Renal pelvis (tissue), 12 donors: ENCODE measurements at places on chromosomes 5 and 9.

DNA sequence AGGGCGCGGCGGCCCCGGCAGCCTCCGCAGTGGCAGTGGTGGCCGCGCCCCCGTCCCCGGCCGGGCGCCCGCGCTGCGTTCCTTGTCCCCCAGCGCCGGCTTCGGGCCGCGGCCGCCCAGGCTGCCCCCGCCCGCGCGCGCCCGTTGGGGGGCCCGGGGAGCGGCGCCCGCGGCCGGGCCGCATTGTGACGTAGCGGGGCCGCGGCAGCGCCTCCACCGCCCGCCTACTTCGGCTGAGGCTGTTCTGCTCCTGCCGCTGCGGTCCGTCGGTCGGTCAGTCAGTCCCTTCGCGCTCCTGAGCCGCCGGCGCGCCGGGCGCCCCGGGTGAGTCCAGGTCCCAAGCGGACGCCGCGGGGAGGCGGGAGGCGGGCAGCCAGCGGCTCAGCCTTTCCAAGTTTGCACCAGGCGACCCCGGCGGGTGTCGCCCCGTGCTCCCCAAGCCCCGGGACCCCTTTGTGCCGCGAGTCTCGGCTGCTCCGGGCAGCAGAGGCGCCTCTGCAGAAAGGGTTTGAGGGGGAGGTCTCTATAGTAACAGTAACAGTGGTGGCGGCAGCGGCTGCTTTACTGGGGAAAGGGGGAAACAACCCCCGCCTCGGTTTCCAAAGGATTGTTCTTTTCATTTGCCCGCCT, at the start of gene SNCAIP:
Gene SNCAIP, plus strand, starts transcription at position 277 of the 630 bp plus-strand sequence. CDS start 78,898 bp downstream, outside the sequence.
- DNase-seq = no peak

DNA sequence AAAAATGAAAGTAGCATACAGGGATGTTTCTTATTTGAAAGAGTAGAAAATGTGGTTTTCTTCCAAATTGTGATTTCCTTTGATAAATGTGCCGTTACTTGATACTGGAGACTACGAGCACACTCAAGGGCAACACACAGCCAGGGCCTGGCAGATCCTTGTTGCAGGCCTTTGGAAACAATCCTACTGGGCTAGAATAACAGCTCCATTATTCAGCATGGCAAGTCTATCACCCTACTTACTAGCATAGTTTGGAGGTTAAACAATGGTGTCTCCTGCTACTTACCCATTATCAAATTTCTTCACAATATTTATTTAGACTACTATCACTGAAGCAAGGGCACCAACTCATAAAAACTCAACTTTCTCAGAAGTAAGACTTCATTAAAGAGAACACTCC, 140.8 kb upstream of the ZNF608 start:
- DNase-seq = no peak

DNA sequence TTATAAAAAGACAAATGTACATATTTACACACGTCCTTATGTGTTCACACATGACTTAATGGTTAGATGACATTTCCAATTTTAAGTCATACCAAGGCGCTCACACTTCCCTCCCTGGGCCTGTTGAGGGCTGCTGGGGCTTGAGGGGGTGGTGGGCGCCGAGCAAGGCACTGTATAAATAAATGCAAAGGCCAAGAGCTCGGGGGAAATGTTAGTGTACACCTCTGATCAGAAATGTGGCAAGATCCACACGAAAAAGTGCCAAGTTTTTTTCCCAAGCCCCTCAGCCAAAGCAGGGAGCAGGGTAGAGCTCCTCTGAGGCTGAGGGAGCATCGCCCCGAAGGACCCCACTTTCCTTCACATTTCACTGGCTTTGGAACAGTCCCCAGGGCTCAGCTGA, 7.5 kb downstream of the IRF1 start:
- DNase-seq = no peak

GRCh38 chr9:4095484-4095883, 204.4 kb downstream of the GLIS3 start:
- DNase-seq = peak; percentile 75

- no peak for DNase-seq
Measured at GRCh38 chr5:77846422-77847128, 70.4 kb upstream of the TBCA start.

- no peak for DNase-seq
Measured at GRCh38 chr5:77305222-77305846, 94.9 kb downstream of the PDE8B start.

- no peak for DNase-seq
Measured at GRCh38 chr9:14926941-14927624, 16.9 kb upstream of the FREM1 start.

- DNase-seq = no peak
Measured at GRCh38 chr9:108445431-108446071, 410.2 kb downstream of the ACTL7B start.

- no peak for DNase-seq
Measured at GRCh38 chr5:54761213-54761701, 224.1 kb downstream of the ESM1 start.

- DNase-seq = no peak
Measured at GRCh38 chr5:134403951-134404350, 7.7 kb downstream of the CDKN2AIPNL start.

- DNase-seq = no peak
Measured at GRCh38 chr9:99762470-99762869, 59.2 kb upstream of the NR4A3 start.
